ENCODE measurements at places on chromosomes 1 and 21.
A peak's percentile ranks its signal among the peaks of the same experiment; 100 is the strongest.

DNA sequence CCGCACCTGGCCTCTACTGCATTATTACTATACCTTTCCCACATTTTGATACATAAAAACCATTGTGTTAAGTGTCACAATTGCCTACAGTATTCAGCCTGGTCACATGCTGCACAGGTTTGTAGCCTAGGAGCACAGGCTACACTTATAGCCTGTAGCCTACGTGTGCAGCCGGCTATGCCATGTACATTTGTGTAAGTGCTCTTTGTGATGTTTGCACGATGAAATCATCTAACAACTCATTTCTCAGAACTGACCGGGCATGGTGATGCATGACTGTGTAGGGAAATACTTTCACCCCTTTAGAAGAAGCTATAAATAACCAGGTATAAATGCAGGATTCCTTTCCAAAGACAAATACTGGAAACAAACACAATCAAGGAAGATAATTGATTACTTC is 12.1 kb downstream of the ERG start:
- DNase-seq: no peak

- no peak for DNase-seq
These were observed 1.4 kb downstream of the ZNF670 start for GRCh38 chr1:247077213-247077612.

DNA sequence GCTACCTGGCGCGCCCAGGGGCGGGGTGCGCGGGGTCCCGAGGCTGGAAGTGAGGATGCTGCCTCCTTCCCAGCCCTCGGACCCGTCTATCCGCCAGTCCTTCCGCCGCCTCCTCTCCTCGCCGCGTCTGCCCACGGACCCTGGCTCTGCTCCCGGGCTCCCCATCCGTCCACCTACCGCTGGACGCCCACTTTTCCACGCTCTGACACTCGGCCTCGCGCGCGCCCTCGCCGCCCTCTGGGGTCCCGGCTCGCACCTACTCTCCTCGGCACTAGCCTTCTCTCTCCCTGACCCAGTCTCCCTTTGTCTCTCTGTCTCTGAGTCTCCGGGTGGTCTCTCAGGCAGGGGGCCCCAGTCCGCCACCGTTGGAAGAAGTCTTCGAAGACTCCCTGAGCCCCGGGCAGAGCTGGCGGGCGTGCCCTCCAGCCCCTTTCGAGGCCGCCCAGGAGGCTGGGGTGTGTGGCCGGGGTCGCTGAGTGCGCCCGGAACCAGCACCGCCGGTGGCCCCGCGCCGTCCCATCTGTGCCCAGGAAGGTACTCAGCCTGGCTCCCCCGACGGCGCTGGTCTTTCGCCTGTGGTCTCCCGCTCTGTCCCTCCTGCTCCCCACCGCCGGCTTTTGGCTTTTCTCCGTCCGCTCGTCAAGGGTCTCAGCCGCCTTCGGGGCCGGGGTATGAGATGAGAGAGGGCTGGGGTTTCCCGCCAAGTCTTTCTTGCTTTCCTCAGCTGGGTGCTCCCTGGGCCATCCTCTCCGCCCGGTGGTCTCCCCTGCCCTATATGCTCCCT is 610 bp downstream of the DRAXIN start:
- DNase-seq: peak; percentile 27

- no peak for DNase-seq
These were observed 3.4 kb downstream of the USP33 start for GRCh38 chr1:77756052-77756754.

DNA sequence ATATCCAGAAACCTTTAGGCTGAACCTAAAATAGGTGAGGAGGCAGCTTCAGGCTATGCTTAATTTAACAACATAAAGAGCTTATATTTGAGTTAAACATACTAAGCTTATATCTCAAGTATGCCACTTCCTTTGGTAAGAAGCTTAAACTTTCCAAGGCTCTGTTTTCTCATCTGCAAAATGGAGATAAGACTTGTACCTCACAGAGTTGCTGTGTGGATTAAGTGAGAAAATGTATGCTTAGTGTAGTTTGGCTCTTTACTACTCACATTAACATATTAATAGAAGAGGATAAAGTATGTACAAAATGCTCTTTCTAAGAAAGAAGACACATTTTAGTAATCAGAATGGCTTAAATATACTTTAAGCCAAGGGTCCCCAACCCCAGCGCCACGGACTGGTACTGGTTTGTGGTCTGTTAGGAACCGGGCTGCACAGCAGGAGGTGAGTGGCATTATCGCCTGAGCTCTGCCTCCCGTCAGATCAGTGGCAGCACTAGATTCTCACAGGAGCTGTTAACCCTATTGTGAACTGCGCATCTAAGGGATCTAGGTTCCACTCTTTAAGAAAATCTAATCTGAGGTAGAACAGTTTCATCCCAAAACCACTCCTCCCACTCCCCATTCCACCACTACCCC is 77.2 kb downstream of the HS2ST1 start:
- DNase-seq: no peak

- no peak for DNase-seq
These were observed 45.9 kb upstream of the COL6A2 start for GRCh38 chr21:46051821-46052675.

All from NCI-H1092 treated with DMSO at 0.1 percent for 48 hours (cell line).